RKO (cell line): ENCODE measurements at places on chromosomes 13 and 19.

DNA sequence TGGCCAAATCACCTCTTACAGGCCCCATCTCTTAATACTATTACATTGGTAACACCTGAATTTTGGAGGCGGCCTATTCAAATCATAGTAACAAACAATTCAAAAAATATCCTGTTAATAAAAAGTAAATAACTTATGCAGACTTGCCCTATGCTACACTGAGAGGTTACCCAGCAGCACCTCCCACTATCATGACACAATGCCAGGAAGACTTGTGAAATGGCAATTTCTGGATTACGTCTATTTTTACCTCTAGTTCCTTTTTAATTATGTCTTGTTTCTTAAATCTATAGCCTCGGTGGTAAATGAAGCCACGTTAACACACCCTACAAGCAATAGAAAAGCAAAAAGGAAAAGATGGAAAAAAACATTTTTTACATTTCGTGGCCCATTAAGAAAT lies 6.2 kb upstream of the DZIP1 start:
- no peak for DNase-seq

- no peak for DNase-seq
Measured at GRCh38 chr13:94967183-94968039, 255.1 kb upstream of the SOX21 start.

DNA sequence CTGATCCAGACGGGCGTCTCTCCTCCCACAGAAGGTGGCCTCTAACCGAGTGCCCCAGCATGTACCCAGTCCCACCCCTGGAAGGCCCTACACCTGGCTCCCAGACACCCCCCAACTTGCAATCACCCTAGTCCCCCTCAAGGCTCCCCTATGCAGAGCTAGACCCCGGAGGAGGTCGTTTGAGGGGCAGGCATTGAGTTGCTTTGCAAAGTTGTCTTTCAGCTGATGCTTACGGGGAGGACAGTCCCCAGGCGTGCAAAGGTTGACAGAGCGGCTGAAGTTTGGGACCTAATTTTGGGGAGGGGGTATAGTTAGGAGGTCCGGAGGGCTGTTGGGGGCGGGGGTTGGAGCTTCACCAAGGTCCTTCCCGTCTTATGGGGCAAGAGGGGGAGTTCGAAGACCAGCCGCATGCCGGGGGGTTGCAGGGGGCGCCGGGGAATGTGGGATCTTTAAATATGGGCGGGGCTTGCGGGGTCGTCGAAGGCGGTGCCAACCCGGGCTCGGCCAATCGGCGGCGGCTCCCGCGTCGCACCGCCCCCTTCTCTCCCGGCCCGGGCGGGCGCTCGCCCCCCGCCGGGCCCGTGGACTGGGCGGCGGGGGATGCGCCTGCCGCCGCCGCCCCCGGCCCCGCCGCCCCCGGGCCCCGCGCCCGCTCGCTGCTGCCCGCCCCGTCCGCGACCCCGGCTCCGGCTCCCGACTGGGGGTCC lies at the start of gene KCNN1:
KCNN1 (plus strand) TSS at position 558 of the 707 bp plus-strand sequence. CDS start 6,782 bp downstream, outside the sequence.
- DNase-seq: no peak

GRCh38 chr19:5003781-5004180 lies 34.9 kb downstream of the KDM4B start:
- DNase-seq: no peak

- DNase-seq: no peak
Measured at GRCh38 chr13:77239312-77239711, 87.6 kb downstream of the MYCBP2 start.

- DNase-seq: peak; percentile 100
Measured at GRCh38 chr19:6372594-6373095, at the start of gene ALKBH7. ALKBH7 (plus strand) TSS chr19:6372794; CDS start chr19:6372821, 27 bp downstream.

DNA sequence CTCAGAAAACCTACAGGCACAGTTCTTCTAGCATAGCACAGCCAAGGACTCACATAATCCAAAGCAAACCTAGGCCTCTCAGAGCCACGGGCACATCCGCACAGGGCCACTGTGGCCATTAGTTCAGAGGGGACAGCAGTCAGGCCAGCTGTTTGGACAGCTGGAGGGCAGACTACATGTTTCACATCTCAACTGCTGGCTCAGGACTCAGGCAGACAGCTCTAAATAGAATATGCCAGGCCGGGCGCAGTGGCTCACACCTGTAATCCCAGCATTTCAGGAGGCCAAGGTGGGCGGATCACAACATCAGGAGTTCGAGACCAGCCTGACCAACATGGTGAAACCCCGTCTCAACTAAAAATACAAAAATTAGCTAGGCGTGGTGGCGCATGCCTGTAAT lies 26.8 kb downstream of the SAFB2 start:
- no peak for DNase-seq

- DNase-seq: no peak
Measured at GRCh38 chr19:4557971-4558941, 1.2 kb downstream of the SEMA6B start.

GRCh38 chr13:26058704-26059103 lies 6.9 kb upstream of the SHISA2 start:
- DNase-seq: no peak

DNA sequence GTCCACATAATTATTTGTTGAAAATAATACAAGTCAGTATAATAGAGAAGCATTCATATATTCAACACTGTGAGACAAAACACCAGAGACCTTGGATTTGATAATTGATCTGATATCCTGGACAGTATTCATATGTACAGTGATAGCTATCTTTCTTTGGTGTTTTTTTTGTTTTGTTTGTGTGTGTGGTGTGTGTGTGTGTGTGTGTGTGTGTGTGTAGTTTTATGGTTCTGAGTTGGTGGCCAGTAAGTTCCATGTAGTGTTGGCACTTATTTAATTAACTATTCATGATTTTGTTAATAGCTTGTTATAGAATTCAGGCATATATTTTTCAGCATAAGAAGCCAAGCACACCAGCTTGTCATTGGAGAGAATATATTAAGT lies 1.6 kb upstream of the ANGPTL6 start:
- DNase-seq: no peak

- no peak for DNase-seq
Measured at GRCh38 chr19:48953990-48954594, 583 bp upstream of the BAX start.

- DNase-seq: no peak
Measured at GRCh38 chr13:83716121-83716520, 166.2 kb downstream of the SLITRK1 start.

- DNase-seq: peak; percentile 59
Measured at GRCh38 chr13:72290962-72291681, 424.1 kb upstream of the DACH1 start.

GRCh38 chr13:64413529-64413928 lies 2816.6 kb downstream of the PCDH9 start:
- DNase-seq: no peak

GRCh38 chr13:43319617-43320444 lies 296.4 kb downstream of the DNAJC15 start:
- no peak for DNase-seq

- DNase-seq: peak; percentile 62
Measured at GRCh38 chr19:46287585-46287984, 9.3 kb upstream of the HIF3A start.

GRCh38 chr13:23140492-23140891 lies 40.3 kb upstream of the SGCG start:
- DNase-seq: peak; percentile 40

DNA sequence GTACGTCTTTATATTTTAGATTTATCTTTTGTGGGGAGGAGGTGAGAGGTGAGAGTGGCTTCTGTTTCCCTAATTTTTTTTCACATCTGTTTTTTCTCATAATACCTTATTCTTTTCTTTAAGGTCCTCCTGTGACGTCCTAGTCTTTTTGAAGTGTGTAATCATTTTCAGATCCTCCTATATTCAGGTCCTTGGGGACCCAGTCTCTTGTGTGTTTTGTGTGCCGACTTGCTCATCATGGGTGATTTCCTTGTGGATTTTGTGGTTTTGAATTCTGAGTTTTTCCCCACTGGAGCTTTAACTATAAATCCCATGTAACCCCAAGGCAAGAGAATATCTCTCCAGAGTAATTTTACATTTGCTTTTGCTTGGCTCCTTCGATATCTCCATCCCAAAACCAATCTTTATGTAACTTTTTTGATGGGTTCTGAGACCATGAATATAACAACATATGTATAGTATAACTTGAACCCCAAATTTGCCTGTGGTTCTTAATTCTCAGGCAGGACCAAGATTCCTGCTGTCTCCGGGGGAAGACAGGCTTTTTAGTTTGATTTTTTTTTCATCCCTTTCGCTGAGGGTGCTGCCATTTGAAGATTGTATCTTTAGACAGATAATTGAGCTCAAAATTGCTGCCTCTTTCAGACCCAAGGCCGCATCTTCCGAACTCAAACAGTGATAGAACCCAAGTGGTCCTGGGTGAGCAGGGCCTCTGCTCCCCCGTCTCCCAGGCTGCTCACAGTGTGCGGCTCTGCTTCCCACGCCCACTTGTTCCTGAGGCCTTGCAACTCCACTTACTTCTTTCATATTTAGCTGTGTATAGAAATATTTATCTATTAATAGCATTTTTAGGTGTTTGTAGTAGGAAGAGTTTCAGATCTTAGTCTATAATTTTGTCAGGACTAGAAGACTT lies 59.1 kb upstream of the GPR183 start:
- no peak for DNase-seq

DNA sequence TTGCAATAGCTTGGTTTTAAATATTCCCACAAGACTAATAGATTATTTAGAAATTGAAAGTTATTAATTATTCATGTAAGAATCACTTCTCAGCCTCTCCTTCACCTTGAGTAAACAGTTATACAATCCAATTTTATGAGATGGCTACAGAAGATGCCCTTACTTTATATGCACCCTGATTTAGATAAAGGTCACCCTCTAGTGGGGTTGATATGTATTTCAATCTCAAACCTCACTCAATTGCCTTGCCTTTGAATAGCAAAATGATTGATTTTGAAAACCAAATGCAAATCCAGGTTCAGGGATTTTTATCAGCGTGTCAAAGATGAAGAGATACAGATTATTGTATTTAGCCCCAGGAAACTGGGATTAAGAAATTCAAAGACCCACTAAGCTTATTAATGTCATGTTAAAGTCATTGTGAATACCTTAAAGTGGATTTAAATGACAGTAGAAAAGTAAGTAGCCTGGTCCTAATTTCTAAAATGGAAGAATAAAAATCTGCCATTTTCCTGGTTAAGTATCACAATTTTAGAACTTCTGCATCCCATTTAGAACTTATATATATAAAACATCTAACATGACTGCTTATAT lies 305.1 kb downstream of the ITGBL1 start:
- DNase-seq: peak; percentile 56

- no peak for DNase-seq
Measured at GRCh38 chr13:104522235-104523072, 1456.2 kb upstream of the SLC10A2 start.

DNA sequence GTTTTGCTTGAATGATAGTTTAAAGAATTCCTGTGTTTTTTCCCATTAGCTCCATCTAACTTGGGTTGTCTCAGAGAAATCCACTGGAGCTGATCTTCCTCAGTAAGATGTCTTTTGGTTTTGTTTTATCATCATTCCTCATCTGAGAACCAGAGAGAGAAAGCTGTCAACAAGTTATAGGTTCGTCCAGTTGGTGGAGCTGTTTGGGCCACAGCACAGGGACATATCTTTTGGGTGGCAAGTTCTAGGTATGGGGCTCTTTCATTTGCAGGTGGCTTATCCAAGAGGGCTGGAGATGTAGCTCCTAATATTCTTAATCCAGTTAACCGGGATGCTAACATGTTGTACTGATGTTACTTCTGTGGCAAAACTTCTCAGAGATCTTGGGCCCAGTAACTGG lies 174.2 kb downstream of the KCNRG start:
- DNase-seq: no peak

GRCh38 chr13:92175330-92175729 lies 776.9 kb downstream of the GPC5 start:
- peak; percentile 73 for DNase-seq

- DNase-seq: no peak
Measured at GRCh38 chr13:50366488-50367174, 351.4 kb downstream of the KCNRG start.
